ENCODE measurements at places on chromosomes 16 and 17.
A peak's percentile ranks its signal among the peaks of the same experiment; 100 is the strongest.

- no peak for DNase-seq
These were observed 33.5 kb downstream of the NUP93 start for GRCh38 chr16:56763291-56763916.

DNA sequence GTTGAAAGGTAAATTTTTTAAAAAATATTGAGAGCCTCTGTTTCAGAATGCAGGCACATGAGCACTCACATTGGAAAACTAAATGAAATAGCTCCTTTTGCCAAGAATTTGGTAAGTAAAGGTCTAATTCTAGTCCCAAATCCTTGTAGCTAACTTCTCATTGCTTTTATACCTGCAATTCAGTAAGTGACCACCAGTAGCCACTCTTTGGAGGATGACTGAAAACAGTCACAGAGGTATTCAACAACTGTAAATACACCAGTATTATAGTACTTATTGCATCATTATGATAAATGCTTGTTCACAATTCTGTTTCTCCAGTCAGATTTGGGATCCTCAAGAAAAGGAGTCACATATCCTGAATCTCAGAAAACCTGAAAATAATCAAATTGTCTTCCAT is 562.4 kb upstream of the CDH11 start:
- no peak for DNase-seq

GRCh38 chr16:1651094-1651973 is 26.7 kb upstream of the JPT2 start:
- peak; percentile 29 for DNase-seq

- no peak for DNase-seq
These were observed 83.1 kb upstream of the CNTNAP4 start for GRCh38 chr16:76193906-76194615.

DNA sequence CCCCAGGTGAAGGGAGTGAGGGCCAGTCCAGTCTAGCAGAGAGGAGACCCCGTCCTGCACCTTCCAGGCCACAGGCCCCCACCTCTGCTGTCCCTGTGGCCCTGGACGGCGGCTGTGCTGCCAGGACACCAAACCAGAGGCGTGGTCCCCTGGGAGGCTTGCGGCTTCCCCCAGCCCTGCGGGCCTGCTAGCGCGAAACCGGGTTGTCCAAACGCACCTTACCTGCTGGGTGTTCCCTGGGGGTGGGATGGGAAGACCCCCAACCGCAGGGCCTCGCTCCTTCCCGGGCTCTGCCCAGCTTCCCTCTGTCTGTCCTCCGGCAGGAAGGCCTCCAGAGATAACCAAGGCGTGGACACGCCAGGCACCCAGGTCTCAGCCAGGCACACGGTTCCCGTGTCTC is 19.6 kb upstream of the CACNA1H start:
- no peak for DNase-seq

GRCh38 chr16:47644166-47644565 is 183.0 kb downstream of the PHKB start:
- DNase-seq = no peak

DNA sequence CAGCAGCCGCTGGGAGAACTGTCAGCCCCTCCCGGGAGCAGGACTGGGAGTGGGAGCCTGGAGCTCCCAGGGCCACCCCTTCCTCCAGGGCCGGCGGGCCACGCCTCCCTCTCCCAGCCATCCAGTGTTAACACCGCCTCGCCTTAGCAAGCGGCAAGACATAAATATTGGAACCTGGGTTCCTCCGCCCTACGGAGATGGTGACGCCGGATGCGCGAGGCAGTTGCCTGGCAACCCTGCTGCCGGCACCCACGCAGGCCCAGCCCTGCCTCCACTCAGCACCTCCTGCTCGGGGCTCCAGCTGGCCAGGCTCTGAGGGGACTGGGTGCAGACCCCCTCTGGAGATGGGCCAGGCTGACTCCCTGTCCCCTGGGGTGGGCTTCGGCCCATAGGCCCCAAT is 27.4 kb upstream of the CACNA1H start:
- DNase-seq = peak; percentile 56

DNA sequence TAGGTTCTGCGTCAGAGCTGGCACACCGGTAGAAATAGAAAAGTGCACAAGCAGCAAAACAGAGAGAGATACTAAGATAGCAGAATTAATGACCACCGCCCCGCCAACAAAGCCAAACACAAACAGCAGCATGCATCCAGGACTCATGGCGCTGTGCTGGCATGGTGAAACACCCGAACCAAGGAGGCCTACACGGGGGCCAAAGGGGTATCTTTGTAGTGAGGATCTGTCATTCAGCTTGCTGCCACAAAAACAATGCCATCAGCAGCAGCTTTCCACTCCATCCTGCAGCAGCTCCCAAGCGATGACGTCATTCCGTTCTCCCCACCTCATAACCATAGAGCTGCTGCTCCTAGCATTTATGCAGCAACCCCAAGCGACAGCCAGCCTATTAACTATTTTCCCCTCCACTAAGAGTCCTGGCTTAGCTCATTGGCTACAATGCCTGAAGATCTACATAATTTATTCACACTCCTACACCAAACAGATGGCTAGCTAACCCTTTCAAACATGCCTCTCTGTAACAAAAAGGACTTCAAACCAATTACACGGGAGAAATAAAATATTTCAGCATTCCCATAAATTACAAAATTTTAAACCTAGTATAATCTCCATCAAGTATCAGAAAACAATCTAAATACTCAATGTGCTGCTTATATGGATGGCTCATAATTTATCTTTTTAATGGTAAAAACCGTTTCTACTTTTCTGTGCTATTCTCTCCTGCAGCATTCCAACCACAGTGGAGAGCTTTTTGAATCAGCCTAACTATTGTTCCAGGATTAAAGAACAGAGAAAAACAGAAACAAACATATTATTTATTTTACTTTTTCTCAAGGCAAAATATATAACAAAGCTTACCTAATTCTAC is 73.9 kb downstream of the SPAG9 start:
- no peak for DNase-seq

DNA sequence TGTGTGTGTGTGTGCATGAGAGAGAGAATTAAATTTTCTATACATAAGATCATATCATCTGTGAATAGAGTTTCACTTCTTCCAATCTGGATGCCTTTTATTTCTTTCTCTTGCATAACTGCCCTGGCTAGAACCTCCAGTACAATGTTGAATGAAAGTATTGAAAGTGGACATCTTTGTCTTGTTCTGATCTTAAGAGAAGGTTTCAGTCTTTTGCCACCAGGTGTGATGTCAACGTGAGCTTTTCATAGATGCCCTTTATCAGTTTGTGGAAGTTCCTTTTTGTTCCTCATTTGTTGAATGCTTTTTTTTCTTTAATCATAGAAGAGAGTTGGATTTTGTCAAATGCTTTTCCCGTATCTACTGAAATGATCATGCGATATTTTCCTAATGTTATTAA is 63.3 kb downstream of the RNF213 start:
- no peak for DNase-seq

DNA sequence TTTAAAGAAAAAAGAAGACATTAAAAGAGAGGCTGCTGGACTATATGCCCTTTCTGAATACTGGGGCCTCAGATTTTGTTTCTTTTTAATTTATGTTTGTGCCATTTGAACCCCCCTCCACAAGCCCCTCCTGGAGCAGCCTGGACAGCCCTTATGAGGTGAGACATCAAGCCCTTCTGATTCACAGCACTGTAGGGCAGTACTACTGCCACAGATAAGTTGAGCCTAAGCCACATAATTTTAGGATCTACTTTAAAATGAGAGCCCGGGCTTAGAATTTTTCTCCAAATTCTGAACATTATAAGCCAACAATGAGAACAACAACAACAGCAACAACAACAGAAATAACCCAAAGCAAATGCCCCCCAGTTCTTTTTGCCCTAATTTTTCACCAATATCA is 256.9 kb upstream of the SALL1 start:
- DNase-seq = no peak

DNA sequence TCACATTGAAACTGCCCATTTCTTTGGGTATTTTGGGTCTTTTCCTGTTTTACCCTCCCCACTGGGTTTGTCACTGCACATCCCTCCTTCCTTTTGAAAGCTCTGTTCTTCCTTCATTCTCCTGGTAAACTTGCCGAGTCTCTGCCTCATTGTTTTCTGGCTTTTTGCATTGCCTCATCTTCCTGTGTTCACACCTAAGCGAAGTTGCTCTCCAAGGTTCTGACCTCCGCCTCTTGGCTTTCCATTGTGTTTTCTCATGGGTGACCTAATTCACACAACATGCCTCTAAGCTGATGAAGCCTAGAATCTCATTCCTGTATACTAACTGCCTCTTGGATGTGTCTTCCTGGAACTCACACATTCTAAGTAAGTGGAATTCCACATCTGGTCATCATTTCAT is 1096.1 kb upstream of the EEF2KMT start:
- DNase-seq = no peak

DNA sequence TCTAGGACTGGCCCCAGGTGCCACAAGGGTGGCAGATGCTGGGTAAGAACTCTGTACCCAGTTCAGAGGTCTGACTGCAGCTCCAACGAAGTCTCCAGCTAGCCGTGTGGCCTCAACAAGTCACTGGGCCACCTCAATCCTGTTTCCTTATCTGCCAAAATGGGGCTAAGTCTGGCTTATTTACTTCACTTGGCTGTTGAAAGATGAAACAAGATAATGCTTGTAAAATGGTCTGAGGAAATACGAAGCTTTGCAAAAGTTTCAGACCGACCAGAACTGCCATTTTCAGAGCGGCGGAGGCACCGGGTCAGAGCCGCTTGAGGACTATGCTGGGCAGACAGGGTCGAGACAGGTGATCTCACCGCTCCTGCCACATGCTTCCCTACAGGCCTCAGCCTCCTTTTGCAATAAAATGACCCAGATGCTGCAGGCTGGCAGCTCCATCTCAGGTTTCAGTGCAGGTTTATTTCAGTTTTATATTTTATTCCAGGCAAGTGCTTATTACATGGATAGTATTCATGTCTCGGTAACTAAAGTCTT is 17.2 kb downstream of the MNT start:
- DNase-seq = no peak

DNA sequence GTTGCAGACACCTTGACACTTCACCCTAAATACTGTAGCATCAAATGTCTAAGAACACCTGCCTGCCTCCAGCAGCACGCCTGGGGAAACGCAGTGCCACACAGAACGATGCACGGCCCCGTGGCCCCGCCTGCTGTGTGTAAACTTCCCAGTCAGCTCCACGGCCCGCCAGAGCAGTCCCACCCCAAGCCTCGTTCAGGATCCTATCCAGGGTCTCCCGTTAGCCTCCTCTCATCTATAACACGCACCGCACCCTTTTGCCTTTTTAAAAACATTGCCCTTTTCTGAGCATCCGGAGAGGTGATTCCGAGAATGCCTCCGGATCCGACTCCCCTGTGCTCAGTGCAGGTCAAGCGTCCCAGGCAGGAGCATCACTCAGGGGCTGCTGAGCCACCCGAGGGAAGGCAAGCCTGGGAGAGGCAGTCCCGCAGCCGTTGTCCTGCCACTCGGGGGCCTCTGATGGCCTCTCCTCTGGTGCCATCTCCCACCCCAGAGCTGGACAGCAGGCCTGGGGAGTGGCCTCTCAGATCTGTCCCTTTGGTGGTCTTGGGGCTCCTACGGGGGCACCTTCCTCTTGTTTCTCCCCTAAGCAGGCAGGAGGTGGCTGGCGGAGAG is 37.9 kb upstream of the SLC38A10 start:
- no peak for DNase-seq

DNA sequence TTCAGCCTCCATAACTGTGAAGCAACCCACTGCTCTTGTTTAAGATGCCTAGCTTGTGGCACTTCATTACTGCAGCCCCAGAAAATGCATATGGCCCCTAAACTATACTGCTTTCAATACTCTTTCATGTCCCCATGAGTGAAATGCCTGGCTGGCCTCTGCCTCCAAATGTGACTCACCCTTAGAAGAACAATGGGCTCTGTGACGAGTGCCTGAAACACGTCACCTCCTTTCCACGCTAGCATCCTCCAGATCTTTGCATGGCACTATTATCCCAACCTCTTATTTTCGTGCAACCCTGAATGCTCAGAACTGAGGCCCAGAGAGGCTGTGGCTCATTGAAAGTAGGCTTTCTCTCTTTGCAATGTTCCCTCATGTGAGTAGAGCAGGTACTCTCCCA is 233.1 kb downstream of the CBLN1 start:
- DNase-seq = no peak

DNA sequence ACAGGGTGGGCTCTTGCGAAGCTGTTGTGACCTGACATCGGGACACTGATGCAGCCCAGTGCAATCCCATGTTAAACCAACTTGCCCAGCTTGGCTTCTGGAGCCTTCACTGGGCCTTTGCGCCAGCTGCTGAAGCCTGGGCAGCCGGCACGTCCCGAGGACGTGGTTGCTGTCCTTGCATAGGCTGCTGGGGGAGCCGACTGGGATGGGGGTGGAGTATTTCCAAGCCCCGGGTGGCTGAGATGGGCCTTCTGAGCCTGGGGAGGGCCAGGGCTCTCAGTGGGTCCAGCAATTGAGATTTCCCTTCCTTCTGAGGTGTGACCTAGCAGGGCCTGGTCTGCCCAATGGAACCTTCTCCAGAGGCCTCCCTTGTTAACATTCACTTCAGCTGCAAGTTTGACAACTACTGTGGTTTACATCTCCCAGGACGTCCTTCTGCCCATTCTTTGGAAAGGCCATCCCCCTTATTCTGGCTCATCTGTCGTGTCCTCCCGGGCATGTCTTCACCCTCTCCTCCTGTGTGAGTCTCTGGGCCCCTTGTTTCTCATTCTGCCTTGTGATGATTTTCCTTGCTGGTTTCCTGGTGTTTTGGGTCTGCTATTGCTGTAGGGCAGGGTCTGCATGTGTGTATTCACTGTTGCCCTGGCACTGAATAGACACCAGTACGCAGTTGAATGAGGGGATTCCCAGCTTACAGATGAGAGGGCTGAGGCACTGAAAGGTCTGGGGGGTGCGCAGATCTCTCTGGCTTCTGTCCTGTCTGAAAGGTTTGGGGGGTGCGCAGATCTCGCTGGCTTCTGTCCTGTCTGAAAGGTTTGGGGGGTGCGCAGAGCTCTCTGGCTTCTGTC is 34.4 kb downstream of the HAPSTR1 start:
- peak; percentile 48 for DNase-seq

DNA sequence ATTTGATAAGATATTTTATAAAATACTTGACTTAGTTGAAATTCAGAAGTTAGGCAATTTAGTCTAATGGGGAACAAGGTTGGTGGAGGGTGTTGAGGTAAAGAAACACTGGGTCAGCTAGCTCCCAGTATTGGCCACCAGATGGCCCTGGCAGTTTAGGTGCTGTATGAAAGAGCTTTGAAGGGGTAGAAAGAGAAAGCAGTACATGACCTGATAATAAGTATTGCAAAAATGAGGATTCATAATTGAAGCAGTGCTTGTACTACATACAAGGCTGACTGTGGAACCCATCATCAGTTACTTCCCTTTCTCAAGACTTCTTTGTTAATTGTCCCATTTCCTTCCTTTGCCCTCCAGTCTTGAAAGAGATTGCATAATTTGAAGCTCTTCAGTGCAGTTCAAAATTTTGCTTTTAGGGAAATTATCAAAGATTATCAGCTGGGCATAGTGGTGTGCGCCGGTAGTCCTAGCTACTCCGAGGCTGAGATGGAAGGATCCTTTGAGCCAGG is 29.4 kb downstream of the TANC2 start:
- DNase-seq = peak; percentile 60

DNA sequence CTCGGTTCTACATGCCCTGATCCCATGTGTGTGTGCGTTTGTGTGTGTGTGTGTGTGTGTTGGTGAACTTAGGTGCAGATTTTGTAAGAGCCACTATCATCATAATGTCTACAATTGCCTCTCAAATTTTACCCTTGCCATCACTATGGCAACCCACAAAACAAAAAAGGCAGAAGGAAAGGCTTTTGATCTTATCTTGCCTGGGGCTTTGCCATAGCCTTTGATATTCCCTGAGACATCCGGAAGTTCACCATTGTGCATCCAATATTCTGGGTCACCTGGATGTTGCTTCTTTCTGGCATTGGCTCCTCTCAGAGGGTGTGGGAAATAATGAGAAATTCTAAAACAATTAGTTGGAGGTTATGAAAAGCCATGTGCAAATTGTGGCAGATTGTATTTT is 114.7 kb downstream of the HAPSTR1 start:
- DNase-seq = no peak
